MCF 10A (cell line): ENCODE measurements at places on chromosomes 13 and 19. TPM values are rescaled to one million over a fixed set of nuclear protein-coding genes. Genes with fewer than 3 reads are reported as not detected.

DNA sequence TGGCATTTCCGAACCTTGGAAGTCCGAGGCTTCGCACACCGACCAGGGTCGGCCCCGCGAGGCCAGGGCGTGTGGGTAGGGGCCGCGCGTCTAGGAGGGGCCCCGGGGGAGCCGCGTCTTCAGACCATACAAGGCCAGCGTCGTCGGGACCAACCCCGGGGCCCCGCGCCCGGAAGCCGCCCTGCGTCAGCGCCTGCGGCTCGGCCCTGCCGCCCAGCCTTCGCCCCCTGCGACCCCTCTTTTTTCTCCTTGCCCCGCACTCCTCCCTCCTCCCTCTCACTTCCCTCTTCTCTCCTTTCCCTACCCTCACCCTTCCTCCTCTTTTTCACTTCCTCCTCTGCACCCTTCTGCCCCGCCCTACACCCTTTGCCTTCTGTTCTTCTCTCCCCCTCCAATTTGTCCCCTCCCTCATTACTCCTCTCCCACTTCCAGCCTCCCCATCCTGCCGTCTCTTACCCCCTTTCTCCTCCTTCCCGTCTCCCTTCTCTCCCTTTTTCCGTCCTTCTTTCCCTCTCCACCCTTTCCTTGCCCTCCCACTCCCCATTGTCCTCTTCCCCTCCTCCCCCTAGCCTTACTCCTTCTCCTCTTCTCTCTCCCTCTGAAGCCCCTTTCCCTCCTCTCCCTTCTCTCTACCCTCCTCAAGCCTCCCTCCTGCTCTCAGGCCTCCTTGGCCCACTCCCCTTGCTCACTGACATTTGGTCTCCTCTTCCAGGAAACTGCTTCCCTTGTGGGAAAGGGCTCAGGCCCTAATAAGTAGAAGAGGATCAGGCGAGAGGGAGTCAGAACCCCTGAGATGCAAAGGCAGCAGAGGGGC lies 2.2 kb upstream of the PLEKHG2 start:
- H3K4me1 ChIP-seq = peaks cover 33% of the 10 kb centered on the region
- H3K27me3 ChIP-seq = no peaks in the 10 kb centered on the region
- peak; percentile 34 for DNase-seq
- H3K4me3 ChIP-seq = peak overlapping the region; percentile 94
- peak overlapping the region; percentile 92 for H3K27ac ChIP-seq

Gene MISP3
- total RNA-seq = 0.32 and 0.54 TPM in 2 replicates

DNA sequence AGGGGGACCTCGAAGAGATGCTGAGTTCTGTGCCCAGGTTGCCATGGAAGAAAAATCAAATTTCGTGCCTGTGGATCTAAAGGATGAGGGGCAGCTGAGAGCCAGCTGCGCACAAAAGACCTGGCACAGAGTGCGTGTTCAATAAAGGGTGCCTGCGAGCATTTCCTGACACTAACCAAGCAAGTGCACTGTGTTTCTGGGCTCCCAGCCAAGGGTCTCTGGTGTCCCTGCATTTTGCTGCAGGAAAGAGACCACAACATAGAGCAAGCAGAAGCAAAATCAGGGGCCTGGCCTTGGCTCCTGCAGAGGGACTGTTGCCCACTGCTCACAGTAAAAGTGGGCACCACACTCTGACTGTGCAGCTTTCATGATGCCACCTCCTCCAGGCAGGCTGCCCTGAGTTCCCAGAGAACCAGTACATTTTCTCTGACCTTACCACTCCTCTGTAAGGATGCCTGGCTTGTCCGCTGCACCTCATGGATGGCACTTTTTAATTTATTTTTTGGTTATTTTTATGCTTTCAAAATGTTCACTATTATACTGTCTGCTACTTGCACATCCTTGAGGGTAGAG lies 70.8 kb upstream of the GPR12 start:
- H3K27me3 ChIP-seq = peaks cover 61% of the 10 kb centered on the region
- DNase-seq = no peak
- H3K4me3 ChIP-seq = no peak overlapping the region
- no peak overlapping the region for H3K27ac ChIP-seq

Gene KLK12
- not detected in 2 replicates for total RNA-seq

DNA sequence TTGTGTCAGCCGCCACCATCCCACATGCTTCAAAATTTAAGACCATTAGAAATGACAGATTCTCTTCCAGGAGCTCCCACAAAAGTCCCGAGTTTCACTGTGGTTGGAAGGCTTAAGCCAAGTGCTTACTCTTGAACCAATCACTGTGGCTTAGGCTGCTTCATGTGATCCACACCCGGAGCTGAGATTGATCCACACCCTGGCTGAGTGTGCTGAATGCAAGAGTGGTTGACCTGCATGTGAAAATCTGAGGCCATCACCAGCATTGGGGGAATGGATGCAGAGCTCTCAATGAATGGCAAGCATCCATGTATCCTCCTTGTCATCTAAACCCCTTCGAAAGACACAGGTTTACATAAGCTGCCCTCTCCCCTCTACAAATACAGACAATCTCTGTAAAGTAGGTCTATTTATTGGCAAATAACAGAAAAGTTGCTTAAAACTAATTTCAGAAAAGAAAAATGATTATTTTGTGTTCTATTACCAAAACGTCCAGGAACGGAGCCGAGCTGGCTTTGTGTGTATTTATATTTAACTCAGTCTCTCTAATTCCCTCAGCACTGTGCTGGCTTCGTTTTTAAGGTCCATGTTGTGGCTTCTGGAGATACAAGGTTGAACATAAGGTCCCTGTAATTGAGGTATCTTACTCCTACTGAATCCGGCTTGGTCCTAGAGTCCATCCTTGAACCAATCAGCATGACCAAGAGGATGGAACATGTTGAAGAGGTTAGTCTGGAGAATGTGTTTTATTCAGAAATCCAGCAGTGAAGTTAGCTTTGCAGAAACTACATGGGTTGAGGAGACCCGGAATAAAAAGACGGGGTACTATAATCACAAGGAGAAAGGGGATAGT lies 332.4 kb downstream of the LIG4 start:
- H3K27me3 ChIP-seq = no peaks in the 10 kb centered on the region
- no peaks in the 10 kb centered on the region for H3K36me3 ChIP-seq
- H3K27ac ChIP-seq = no peak overlapping the region
- no peak overlapping the region for H3K4me3 ChIP-seq

Gene CGB1
- total RNA-seq = not detected in 2 replicates

Gene KIR2DL3
- not detected in 2 replicates for total RNA-seq

Gene PGLYRP2
- total RNA-seq = not detected in 2 replicates

Gene FSTL3
- total RNA-seq = 172 and 183 TPM in 2 replicates
